ENCODE measurements at places on chromosomes 11 and 22. TPM values are rescaled to one million over a fixed set of nuclear protein-coding genes. Genes with fewer than 3 reads are reported as not detected.

The PLAAT5 gene
- total RNA-seq = not detected

GRCh38 chr11:29272019-29272654 lies 744.7 kb downstream of the KCNA4 start:
- no peak for DNase-seq

GRCh38 chr11:79335681-79336080 lies 105.1 kb downstream of the TENM4 start:
- DNase-seq = no peak

DNA sequence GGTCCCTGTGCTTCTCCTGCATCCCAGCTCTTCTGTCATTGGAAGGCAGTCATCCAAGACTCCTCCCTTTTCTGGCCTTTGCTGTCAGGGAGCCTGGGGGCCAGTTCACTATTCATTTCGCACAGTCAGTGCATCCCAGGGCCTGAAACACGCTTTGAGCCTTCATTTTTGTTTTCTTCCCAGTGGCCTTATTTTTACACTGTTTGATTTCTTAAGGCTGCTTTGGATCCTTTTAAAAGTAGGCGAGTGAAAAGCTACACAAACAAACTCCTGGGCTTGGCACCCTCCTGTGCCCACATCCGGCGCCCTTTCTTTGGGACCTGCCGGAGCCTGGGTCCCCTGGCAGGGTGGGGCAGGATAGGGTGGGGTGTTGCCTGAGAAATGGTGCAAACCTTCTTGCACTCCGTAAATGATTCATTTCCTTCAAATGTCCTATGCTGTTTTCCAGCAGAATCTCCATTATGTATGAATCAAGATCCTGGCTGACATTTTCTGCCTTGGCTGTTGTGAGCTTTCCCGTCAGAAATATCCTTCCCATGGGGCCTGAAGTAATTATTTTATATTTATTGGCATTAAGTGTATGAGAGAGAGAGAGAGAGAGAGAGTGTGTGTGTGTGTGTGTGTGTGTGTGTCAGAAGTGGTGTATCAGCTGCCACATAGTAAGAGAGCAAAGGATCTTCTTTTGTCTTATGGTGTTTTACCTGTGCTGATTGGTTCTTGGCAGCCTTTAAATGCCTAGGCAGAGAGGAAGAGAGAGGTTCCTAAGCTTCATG lies 45.6 kb downstream of the BCR start:
- no peak for DNase-seq

DNA sequence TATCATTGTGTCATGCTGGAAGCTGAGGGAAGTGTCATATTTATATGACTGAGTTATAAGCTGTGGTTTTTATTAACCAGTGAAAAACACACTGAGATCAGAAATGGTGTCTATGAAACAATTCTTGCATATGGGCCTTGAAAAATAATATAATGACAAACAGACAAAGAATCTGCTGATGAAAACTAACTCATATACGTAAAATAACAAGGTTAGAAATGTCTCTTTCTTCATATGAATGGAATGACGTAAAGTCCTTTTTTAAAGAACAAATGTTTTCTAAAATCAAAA lies 48.8 kb upstream of the PHF21B start:
- no peak for DNase-seq

DNA sequence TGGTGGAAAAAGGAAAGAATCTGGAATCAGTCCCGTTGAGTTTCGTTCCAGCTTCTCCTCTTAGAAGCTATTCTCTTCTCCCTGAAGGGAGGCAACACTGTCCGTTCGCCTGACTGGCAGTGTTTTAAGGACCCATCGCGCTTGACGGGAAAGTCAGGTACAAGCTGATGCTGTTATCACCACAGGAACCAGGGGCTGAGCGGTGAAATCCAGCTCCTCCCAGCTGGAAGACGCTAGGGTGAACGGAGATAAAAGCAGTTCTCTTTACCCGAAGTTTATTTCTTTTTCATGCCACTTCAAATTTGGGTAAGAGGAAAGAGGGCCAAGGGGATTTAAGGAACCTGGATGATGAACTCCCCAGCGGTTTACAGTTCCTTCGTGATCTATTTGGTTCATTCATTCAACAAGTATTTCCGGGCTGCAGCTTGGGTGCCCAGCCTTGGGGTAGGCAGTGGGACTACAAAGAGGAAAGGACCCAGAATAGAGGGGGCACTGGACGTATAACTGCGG lies 551 bp upstream of the DEUP1 start:
- DNase-seq = no peak

The TTC36 gene
- total RNA-seq = 0.42 TPM

- no peak for DNase-seq
Measured at GRCh38 chr11:28834877-28835276, 726.7 kb downstream of the METTL15 start.

DNA sequence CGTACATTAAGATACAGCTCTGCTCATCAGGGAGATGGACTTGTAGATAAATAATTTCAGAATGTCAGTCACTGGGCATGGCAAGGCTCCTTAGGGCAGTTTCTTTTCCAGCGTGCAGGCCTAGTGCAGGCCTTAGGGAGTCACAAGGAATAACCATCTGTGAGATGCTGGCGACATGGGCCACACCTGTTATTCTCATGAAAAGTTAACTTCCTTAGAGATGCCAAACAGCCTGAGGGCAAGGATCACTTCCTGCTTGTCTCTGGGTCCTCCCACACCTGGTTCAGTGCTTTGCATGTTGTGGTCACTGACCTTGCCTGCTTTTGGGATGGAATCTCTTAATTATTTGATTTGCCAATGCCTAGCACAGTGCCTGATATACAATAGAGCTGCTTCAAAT lies 70.6 kb downstream of the ST3GAL4 start:
- no peak for DNase-seq

DNA sequence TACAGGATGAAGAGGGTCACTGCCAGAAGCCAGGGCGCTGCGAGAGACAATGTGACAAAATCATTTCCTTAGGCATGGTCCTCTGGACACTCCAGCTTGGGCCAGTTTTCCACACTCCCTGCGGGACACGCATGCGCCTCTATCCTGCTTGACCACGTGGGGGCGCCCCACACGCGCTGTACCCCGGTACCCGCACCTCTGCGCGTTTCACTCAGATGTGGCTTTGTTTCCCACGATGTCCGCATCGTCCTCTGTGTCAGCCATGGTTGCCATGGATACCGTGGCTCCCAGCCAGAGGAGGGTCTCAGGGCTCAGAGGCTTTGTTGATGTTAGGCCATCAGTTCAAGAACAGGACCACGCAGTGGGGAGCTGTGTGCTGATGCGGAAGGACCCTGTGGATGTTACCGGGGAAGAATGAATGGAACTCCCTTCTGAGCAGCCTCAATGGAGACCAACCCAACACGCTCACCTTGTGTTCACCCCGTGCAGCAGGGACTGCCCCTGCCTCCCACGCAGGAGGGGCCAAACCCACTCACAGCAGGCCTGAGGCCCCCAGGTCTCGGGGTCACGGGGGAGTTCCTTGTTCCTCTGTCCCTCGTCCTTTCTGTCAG lies 101.1 kb upstream of the SLC22A12 start:
- peak; percentile 41 for DNase-seq

GRCh38 chr11:13666708-13667107 lies 1.8 kb upstream of the FAR1 start:
- no peak for DNase-seq

- DNase-seq = no peak
Measured at GRCh38 chr11:38182126-38182866, 1584.3 kb upstream of the RAG2 start.

DNA sequence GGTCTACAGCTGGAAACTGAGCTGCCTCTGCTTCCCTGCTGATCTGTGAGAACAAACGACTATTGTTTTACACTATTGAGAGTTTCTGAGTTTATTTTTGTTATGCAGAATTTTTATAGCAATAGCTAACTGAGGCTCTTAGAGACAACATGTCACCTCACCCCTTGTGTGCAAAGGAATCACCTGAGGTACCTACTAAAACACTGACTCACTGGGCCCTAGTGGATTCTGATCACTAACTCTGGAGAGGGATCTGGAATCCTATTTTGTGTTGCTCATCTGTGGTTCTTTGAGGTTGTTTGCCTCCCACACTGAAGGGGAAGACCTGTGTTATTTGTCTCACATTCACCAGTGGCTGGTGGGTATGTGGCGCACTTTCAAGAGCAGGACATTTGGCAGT lies 13.4 kb upstream of the B3GAT1 start:
- DNase-seq = no peak

GRCh38 chr22:20720692-20721408 lies 53.1 kb upstream of the SERPIND1 start:
- no peak for DNase-seq

DNA sequence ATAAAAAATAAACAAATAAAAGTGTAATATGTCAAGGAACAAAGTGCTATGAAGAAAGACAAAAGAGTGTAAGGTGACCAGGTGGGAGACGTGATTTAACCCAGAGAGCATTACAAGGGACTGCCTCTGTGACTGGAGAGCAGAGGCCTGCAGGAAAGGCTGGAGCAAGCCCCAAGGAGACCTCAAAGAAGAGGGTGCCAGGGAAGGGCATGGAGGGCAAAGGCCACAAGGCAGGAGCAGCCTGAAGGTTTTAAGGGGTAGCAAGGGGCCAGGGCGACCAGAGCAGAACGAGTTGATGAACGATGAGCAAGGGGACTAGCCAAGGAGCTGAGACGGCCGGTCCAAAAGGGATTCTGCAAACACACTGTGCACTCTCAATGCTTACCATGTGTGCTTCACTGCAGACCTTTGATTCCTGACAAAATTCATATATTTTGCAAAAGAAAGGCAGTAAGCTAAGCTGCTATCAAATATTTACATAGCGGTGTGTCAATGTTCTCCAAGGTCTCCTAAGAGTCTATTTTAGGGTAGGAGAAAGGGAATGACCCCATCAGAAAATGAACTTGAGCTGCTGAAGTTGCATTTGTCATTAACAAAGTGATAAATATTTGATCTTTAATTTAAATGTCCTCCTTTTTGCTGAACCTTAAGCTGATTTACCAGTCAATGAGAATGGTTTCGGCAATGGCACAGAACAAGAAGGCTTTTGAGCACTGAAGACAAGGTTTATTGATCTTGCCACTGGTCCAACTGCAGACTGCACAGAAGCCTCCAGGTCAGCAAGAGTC lies 50.5 kb downstream of the SMCO4 start:
- no peak for DNase-seq

- no peak for DNase-seq
Measured at GRCh38 chr11:83054001-83054400, 17.7 kb downstream of the RAB30 start.

GRCh38 chr11:79100093-79100910 lies 340.5 kb downstream of the TENM4 start:
- DNase-seq = peak; percentile 16

Measured in activated naive CD8-positive, alpha-beta T cell treated with anti-CD3 and anti-CD28 coated beads for 36 hours (primary cell).